ENCODE measurements at places on chromosomes 5 and 9.

DNA sequence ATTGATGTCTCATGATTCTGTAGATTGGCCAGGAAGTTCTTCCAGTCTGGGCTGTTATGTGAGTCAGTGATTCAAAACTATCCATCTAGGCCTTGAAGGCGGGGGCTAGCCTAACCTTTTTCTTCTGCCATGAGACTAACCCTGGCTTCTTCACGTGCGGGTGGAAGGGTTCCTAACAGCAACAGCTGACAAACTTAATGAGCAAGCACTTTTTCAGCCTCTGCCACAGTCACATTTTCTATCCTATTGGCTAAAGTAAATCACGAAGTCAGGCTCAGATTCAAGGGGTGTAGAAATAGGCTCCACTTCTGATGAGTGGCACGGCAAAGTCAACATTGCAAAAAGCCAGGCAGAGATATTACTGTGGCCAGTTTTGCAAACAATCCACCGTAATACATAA, 68.4 kb downstream of the STK32A start:
- no peak for DNase-seq

- DNase-seq, result no peak
These were observed 204.9 kb downstream of the ERCC6L2 start for GRCh38 chr9:96080364-96080763.

DNA sequence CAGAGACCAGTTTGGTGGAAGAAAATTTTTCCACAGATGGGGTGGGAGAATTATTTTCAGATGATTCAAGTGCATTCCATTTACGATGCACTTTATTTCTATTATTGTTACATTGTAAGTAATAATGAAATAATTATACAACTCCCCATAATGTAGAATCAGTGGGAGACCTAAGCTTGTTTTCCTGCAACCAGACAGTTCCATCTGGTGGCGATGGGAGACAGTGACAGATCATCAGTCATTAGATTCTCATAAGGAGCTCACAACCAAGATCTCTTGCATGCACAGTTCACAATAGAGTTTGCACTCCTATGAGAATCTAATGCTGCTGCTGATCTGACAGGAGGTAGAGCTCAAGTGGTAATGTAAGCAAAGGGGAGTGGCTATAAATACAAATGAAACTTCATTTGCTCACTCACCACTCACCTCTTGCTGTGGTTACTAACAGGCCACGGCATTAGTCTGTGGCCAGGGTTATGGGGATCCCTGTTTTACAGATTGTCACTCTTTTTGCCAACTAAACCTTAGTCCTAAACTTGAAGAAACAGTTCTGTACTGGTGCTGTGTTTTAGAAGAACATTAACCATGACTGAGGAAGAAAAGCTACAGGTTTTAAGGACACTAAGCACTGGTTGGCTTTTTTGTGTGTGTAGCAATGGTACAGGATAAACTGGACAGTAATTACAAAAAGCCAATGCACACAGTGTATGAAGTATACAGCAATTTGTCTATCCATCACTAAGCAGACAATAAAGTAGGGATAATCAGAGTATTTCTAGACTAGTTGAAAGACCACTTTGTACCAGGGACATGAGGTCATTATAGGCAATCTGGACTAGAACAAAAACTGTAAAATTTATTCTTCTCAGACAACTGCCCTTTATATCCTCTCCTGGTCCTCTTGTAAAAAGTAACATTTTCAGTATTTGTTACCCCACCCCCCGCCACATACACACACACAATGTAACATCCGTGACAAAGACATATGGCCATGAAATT, 9.9 kb downstream of the TMEM232 start:
- DNase-seq, result no peak

DNA sequence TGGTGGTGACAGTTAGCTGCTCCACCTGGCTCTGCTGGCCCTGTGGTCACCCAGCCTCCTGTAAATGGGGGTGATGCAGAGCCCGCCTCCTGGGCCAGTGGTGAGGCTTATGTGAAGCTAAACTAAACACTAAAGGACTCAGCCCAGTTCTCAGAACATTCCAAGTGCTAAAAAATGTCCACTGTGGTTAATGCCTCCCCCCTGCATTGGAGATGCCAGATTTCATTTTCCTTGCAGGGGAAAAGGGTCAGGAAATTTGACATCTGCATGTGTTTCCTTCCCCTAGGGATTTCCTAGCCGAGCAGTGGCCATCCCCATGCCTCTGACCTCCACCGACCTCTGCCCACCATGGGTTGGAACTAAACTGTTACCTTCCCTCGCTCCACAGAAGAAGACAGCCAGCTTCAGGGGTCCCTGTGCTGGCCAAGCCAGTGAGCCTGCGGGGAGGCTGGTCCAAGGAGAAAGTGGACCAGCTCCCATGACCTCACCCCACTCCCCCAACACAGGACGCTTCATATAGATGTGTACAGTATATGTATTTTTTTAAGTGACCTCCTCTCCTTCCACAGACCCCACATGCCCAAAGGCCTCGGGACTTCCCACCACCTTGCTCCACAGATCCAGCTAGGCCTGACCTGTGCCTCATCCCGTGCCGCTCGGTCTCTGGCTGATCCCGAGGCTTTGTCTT, 13.0 kb downstream of the CD74 start:
- DNase-seq, result no peak

GRCh38 chr5:169626779-169627178, 10.3 kb upstream of the DOCK2 start:
- no peak for DNase-seq

GRCh38 chr9:109166171-109166770, 778 bp downstream of the FRRS1L start:
- no peak for DNase-seq

GRCh38 chr9:136711751-136712689, at the start of gene DIPK1B:
DIPK1B (plus strand) TSS chr9:136712572; CDS start chr9:136712666, 94 bp downstream.
- peak; percentile 37 for DNase-seq

- DNase-seq, result no peak
These were observed 247.5 kb downstream of the CD180 start for GRCh38 chr5:66949066-66949465.

GRCh38 chr9:134384811-134385479, 58.7 kb downstream of the RXRA start:
- DNase-seq, result peak; percentile 48

GRCh38 chr5:93422652-93423280, 158.3 kb downstream of the NR2F1-AS1 start:
- no peak for DNase-seq

DNA sequence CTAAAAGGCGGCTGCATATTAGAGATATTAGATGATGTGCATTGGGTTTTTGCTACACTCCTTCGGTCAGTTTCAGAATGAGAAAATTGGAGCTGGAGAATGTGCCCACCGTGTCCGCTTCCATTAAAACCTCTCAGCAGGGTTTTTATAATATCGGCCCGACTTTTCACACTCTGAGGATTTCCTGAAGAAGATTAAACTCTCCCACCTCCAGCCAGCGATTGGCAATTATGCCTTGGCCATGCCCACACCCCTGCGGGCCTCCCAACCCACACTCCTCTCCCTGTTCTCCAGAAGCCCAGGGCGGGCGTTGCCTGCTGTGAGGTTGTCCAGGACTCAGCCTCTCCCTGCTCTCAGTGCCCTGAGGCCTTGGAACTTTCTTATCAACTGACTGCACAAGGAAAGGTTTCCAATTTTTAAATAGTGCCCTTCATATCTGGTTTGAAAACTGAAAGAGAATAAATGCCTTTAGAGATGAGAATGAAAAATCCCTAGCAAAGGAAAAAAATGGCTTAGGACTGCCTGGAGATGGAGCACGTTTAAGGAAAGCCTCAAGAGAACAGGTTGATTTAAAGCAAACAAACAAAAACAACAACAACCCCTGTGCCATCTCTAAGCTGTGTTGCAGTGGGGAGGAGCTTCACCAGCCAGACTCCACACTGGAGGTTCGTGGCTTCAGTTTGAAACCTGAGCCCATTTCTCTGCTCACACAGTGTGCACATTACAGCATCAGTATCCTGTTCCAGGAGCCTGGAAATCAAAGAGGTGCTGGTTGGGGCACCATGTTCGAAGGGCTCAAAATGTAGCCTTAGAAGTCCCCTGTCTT, 292.9 kb downstream of the NSG2 start:
- no peak for DNase-seq

DNA sequence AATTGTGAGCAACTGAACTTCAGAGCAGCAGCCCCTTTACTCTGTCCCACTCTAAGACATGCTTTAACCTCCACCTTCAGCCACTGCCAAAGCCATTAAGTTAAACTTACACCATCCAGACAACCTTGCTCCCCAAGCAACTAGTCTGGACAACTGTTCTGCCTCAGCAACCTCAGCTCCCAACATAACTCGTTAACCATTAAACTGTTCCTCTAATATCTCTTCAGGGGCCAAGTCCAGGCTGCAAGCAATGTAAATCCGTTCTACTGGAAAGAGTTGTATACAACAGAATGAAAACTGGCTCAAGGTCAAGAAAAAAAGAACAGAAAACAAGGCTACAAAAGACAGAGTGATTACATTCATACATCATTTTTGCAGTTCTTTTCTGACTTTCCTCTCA, 131.7 kb upstream of the TARS1 start:
- DNase-seq, result no peak

- no peak for DNase-seq
These were observed 88.8 kb upstream of the EQTN start for GRCh38 chr9:27385606-27386322.

DNA sequence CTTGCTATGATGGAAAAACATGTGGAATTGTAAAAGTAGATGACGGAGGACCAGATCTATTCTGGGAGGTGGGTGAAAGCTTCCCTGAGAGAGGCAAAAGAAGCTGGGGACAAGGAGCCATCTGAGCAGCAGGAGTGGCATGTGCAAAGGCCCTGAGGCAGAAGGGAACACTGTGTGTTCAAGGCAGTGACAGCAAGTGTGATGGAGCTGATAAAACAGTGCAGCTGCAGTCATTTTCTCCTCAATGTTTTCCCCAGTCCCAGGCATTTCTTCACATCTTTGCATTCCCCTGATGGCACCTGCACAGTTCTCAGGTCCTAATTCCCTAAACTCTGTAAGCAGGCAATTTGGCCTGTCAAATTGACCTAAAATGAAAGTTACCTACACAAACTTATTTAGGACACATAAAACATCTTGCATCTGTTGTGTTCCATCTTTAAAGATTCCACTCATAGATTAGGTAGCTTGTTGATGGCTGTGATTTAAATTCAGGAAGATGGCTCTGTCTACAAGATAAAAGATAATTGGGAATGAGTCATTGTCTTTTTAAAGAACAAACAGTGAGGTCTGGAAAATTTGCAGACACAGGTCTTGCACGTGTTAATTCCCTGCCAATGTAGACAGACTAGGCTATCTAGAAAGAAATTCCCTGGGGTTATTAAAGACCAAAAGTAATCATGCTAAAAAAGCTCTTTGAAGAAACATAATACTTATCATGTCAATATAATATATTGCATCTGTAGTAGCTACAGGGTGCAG, 289.6 kb upstream of the SGCD start:
- no peak for DNase-seq

DNA sequence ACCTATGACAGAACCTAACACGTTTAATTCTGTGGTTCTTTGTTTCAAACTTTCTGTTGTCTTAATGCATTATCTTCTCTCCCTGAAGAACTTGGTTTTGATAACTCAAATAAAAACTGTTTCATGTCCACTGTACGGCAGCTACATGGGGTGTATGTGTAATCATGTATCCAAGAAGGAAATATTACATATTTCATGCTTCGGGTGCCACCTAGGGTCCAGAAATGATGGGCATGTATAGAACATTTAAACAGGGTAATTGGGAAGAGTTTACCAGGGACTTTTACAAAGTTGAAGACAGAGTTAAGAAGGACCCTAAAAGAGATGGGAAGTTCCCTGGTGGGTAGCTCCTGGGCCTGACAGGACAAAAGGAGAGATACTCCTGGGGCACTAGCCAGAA, 291.3 kb downstream of the FBXL7 start:
- no peak for DNase-seq

DNA sequence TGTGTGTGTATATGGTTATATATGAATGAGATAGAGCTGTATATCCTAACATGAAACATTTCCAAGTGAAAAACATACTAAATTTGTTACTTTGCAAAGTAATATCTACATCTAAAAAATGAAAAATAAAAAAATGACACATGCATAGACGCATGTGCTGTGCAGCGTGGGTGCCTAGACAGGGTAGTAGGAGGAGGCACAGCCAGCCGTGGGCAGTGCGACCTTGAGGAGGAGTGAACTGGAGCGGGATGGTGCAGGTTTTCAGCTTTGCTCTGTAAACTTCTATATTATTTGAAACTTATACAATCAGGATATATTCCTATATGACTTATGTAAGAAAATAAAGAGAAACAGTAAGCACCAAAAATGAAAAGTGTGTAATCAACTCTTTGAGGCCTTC, 15.0 kb upstream of the GLRX start:
- DNase-seq, result no peak

- no peak for DNase-seq
These were observed 213.3 kb downstream of the PCSK1 start for GRCh38 chr5:96219580-96220281.

DNA sequence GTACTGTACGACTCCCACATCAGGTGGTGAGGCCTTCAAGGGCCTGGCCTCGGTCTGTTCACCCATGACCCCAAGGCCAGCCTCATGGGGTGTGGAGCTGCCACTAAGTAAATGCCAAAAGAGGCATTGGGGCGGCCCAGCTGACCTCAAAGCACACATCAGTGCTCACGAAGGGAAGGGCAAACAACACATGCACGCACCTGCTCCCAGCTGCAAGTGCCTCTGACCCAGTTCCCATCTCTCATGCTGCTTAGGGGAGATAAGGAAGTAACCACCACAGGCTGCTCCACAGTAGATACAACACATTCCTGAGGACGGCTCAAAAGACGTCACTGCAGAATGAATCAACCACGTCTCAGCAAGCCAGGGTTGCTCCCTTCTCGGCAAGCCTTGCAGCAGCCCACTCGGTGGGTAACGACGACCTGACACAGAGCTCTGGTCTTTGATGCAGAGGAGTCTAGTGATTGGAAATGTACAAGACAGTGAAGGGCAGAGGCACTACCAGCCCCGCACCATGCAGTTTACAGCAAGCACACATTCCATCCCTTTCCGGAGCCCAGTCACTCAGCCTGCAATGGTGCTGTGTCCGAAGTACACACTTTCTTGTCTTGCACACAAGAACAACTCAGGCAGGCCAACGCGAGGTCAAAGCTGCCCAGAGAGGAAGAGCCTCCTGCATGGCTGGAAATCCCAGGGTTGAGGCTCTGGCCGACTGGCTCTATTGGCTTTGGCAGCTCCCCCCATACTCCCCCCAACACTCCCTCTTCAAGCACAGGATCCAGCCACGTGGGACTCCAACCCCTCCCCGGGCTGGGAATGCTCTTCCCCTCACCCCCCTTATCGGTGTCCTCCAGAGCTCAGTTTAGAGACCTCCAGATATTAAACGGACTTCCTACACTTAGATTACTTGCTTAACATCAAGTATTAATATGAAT, 31.8 kb downstream of the FABP6 start:
- no peak for DNase-seq

DNA sequence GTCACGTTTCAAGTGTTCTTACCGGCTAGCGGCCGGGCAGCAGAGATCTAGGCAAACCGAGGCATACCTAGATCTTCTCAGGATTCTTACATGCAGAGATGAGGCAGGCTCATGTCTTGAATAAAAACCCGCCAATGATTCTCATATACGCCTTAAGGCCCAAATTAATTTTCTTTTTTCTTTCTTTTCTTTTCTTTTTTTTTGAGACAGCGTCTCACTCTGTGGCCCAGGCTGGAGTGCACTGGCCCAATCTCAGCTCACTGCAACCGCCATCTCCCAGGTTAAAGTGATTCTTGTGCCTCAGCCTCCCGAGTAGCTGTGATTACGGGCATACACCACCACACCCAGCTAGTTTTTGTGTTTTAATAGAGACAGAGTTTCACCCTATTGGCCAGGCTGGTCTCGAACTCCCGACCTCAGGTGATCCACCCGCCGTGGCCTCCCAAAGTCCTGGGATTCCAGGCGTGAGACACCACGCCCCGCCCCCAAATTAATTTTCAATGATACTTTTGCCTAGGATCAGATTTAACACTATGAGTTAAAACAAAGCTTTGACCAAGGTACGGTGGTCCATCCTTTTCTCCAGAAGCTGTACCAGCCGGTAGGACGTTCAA, 1.5 kb downstream of the C9orf40 start:
- DNase-seq, result no peak

Measured in caudate nucleus (tissue), 63 donors.